ENCODE measurements at places on chromosomes 5 and 9. TPM values are rescaled to one million over a fixed set of nuclear protein-coding genes. Genes with fewer than 3 reads are reported as not detected.

DNA sequence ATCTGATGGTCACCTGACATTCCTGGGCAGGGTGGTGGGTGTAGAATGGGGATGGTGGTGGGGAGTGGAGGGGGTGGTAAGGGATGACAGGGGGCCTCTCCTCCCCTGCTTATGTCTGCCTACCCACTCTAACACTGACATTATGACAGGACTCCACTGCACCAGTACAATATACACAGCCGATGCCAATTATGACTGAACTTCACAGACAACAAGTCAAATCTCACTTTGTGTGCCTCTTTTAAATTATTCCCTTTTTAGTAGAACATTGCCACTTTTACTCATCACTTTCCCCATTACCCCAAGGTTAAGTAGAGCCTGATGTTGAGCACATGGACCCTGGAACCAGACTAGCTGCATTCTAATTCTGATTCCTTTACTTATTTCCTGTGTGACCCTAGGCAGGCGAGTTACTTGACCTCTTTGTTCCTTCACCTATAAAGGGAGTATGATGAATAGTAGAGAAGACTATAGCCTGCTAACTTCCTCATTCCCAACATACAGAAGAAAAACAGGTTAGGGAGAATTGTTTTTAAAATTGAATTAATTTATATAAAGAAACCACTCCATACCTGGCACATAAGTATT lies 464.7 kb downstream of the DMRT2 start:
- no peak for DNase-seq

GRCh38 chr5:78649211-78649695 lies 681 bp upstream of the LHFPL2 start:
- no peak for DNase-seq

CMBL gene
- polyA plus RNA-seq, result 45.0 TPM

COL23A1 gene
- 6.8 TPM for polyA plus RNA-seq

GRCh38 chr9:80410106-80410505 lies 838.3 kb downstream of the TLE4 start:
- peak; percentile 79 for DNase-seq

DNA sequence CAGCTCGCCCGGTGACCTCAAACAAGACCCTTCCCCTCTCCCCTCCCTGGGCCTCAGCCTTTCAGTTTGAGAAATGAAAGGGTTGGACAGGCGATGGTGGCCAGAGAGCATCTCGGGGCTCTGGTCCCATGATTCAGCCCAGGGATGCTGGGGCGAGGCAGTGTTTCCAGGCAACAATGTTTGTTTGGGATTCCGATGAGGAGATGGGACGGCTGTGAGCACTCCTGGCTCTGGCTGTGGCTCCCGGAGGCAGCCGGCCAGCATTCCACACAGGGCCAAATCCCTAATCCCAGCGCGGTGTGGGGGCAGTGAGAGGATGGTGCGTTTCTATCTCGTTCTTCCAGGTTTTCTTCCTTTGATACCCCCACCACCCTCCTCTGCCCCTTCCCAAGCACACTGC lies 66.0 kb downstream of the HMCN2 start:
- no peak for DNase-seq

IL13 gene
- not detected for polyA plus RNA-seq

TAF9 gene
- polyA plus RNA-seq, result 59.5 TPM

- no peak for DNase-seq
These were observed 21.4 kb downstream of the ZNF608 start for GRCh38 chr5:124725040-124725434.

SLC9A3 gene
- 40.5 TPM for polyA plus RNA-seq

STOM gene
- polyA plus RNA-seq, result 77.3 TPM

DNA sequence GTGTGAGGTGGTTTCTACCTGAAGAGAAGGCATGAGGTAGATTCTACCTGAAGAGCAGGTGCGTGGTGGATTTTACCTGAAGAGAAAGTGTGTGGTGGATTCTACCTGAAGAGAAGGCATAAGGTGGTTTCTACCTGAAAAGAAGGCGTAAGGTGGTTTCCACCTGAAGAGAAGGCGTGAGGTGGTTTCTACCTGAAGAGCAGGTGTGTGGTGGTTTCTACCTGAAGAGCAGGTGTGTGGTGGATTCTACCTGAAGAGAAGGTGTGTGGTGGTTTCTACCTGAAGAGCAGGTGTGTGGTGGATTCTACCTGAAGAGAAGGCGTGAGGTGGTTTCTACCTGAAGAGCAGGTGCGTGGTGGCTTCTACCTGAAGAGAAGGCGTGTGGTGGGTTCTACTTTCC lies 192.8 kb downstream of the MED10 start:
- no peak for DNase-seq

- no peak for DNase-seq
These were observed 274.8 kb upstream of the ADRA1B start for GRCh38 chr5:159641371-159642039.

DNA sequence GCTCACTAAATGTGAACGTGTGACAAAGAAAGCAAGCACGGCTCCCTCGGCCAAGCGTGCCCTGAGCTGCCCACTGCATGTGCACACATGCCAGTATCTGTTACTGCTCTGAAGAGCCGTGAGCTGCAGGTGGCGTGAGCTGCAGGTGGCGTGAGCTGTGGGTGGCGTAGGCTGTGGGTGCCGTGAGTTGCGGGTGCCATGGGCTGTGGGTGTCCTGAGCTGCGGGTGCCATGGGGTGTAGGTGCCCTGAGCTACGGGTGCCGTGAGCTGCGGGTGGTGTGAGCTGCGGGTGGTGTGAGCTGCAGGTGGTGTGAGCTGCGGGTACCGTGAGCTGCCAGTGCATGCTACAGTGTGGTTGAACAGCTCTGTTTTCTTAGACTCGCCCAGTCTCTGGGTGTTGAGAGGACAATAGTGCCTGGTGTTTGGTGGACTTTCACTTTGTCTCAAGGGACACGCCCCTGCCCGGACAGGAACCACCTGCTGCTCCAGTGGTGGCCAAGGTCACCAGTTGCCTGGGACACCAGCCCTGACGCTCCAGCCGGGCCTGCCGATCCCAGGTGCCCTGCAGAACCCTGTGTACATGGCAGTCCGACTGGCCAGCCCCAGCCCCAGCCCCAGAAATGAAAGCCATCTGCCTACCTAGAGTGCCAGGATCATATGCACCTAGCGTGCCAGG lies 6.7 kb downstream of the CCDC187 start:
- no peak for DNase-seq

DNA sequence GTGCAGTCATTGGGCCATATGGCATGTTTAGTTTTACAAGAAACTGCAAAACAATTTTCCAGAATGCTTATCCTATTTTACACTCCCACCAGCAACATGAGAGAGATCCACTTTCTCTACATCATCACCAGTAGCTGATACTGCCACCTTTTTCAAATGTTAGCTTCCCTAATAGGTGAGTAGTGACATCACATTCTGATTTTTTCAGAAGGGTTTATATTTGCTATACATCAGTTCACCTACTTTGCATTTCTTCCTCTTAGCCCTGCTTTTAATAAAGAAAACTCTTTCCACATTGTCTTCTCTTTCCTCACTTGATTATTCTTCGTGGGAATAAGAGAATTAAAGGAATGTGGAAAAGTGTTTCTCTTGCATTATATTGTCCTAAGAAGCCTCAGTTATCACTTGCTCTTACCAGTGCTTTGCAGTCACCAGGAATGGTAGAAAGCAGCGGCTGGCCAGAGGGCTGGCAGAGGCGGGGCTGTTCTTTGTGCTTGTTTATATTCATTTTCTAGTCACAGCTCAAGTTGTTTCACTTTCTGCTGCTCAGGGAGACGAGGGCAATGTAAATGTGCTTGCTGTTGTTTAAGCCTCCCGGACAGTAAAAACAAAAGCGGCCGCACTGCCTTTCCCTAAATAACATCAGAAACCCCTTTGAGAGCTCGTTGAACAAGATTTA lies 164.8 kb downstream of the HSD17B3 start:
- no peak for DNase-seq

DNA sequence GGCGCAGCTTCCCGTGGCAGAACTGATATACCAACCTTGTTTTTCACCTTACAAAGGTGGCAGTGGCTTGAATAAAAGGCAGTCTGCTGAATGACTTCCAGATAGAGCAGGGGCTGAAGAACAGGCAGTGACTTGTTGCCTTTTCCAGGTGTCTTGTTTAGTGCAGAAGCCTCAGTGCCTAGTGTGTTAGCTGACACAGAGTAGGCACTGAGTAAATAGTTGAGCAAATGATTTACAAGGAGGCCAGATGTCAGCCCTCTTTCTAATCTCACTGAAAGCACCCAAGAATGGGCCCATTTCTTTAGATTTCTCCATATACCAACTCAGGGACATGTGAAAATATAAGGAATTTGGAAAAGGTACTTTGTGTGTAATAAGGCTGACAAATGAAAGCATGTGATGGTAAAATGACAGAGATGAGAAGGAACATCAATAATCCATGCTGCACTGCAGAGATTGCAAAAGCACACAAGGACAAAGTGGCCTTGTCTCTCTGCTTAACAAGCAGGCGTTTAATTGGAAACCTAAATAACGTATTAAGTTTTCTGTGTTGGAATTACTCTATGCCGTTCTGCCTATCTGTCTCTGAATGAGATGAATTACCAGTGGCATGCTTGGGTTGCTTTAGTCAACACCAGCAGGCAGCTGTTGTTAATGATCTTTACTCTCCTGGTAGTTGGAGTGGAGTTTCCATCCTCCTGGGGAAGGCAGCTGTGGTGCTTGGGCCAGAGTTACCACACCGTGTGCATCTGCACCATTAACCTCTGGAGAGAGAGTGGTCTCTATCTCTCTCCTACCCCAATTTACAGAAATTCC lies 360.1 kb upstream of the C9orf72 start:
- peak; percentile 9 for DNase-seq

DNA sequence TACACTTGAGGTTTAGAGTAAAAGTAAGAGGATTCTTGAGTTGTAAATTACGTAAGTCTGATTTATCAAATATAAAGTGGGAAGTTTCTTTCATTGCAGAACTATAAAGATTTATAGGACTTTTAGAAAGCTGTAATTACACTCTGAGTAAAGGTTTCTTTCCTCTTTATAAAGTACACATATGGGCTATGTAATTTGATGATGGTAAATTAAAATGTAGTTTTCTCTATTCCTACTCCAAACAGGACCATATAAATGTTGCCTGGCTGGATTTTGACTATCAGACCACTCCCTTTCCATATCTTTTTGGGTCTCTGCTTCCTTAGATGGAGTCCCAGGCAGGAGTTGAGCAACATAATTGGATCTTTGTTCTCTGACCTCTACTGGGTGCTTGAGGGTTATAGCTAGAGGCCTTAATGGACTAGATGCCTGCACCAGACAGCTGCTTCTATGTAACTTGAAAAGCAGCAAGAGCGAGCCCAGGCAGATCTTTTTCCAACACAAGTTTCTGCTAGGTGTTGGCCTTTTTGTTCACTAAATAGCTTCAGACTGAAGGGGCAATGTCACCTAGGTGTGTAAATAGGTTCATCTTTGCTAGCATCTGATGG lies 11.4 kb upstream of the TEX48 start:
- DNase-seq, result no peak

SPATA6L gene
- polyA plus RNA-seq, result 3.0 TPM

GRCh38 chr5:133106761-133107572 lies 55.2 kb downstream of the HSPA4 start:
- DNase-seq, result no peak

ANKRD18A gene
- polyA plus RNA-seq, result 3.0 TPM

- no peak for DNase-seq
These were observed 55.0 kb downstream of the NIPAL4 start for GRCh38 chr5:157514974-157515373.

DNA sequence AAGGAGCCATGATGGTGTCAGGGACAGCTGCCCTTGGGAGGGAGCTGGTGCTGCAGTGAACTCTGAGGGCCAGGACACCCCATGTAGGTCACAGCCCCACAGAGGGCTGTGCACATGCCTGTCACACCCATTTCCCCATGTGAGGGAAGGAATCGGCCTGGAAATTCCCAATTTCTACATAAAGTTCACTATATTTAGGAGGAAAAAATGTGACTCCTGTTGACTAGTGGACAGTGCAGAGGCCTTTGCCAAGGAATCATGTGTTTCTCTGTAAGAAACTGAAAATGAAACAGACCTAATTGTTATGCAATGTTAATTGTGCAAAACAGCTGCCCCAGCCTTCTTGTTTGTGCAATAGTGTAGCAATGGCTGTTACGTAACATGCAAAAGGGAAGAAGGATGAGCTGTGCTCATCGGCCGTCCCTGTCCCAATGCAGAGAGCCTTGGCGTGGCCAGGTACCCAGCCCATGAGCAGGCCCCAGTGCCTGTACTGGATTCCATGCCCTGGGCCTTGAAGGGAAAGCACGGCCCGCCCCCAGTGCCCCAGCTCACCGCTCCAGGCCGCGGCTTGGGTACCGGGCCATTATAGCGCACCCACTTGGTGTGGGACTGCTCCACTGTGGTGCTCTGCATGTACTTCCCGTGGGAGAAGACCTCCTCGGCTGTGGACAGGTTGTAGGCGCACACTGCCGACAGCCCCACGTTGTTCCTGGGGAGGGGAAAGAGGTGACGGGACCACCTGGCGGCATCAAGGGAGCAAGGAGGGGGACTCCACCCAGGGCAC lies 70.0 kb downstream of the SECISBP2 start:
- DNase-seq, result no peak

SLC36A2 gene
- polyA plus RNA-seq, result 6.3 TPM

- DNase-seq, result no peak
These were observed 109.7 kb upstream of the ALDH1B1 start for GRCh38 chr9:38282756-38283155.

DNA sequence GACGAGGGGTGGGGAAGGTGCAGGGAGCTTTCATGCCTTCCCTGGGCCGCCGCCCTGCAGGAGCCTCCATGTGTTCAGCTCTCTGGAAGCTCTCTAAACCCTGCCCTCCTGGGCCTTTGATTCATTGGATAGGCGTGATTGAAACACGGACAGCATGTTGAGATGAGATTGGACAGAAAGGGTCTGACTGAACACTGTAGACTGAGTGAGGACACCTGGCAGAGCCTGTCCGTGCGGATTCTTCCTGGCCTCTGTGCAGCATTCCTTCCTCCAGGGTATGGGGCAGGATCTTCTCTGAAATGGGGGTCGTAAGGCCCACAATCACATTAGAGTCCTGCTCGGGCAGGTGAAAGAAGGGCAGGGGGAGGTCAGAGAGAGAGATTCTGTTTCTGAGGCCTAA lies 12.8 kb downstream of the RPL12 start:
- DNase-seq, result no peak

MARCOL gene
- polyA plus RNA-seq, result not detected

- DNase-seq, result no peak
These were observed 26.7 kb downstream of the EXD3 start for GRCh38 chr9:137396227-137396626.

FGF10 gene
- polyA plus RNA-seq, result 8.3 TPM

GABRA1 gene
- polyA plus RNA-seq, result not detected

DNA sequence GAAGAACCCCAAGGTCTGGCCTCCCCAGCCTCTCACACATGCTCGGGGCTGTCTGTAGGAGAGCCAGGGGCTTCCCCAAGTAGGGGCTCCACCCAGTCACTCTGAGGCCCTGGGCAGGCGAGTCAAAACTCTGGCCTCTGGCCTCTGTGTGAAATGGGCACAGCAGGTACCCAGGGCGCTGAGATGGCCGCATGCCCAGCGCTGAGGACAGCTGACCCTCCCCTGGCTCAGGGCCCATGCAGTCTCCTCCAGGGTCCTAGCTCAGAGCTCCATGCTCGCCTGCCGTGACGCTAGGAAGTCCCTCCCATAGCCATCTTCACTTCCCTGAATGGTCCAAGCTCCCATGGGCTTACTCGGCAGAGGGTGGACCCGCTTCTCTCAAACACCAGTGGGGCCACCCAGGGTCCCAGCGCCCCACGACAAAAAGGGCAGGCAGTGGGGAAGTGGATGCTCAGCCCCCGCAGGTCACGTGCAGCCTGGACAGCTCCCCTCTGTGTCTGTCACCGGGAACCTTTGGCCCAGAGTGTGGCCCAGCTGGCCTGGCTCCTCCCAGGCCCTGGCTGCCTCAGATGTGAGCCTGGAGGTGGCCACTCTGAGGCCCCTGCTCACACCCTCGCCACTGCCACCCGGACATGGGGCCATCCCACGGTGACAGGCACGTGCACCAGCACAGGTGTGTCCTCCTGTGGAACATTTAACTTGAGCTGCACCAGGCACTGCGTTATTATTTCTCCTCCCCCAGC lies 12.2 kb upstream of the VAV2 start:
- no peak for DNase-seq

Measured in right renal pelvis (tissue), 4 donors.